AG08395 (cell line): ENCODE measurements at places on chromosomes 16 and 17.
A peak's percentile ranks its signal among the peaks of the same experiment; 100 is the strongest.

- DNase-seq = no peak
These were observed 337.1 kb downstream of the CNTNAP4 start for GRCh38 chr16:76614269-76614668.

DNA sequence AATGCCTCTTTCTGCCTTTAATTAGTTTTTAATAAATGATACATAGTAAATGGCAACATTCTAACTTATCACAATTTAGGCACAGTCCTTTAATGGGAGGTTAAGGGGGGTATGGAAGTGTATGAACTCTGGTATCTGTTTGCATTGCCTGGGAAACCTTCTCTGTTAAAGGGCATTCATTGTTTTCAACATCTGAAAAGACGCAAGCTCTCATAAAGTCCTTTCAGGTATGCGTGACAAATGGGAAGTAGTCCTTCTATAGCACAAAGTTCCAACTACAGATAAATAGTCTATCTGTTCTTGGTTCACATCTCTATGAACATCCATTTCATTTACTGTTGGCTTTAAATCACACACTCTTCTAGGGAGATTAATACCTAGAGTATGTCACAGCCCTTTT lies 298.0 kb upstream of the PMFBP1 start:
- DNase-seq = no peak

DNA sequence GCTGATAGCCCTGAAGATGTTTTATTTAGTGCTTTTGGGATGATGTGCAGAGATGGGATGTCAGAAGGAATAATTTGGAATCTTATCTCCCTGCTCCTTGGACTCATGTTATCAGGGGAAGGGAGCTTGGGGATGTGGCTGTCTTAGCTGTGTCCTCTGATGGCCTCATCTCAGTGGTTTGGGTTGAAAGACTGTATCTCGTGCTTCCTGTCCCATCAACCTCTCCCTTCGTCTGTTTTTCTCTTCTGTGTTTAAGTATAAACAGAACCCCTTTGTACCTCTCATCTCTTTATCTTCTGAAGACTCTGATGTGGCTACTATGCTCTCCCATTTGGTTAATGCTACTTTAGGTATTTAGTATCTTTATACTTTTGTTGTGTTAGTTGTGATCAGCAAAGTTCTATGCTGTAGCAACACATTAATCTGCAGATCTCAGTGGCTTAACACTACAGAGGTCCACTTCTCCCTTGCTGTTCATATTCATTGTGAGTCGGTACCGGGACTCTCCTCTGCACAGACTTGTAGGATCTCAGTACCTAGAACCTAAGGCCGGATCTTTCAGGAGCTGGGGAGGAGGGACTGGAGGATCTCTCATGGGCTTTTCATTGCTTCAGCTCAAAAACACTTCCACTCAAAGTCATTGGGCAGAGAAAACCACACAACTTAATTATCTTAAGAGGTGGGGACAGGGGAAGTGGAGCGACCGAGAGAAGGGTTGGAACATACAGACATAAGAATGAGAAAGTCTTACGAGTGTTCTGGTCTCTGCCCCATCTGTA lies 28.8 kb downstream of the PRKCA start:
- no peak for DNase-seq

DNA sequence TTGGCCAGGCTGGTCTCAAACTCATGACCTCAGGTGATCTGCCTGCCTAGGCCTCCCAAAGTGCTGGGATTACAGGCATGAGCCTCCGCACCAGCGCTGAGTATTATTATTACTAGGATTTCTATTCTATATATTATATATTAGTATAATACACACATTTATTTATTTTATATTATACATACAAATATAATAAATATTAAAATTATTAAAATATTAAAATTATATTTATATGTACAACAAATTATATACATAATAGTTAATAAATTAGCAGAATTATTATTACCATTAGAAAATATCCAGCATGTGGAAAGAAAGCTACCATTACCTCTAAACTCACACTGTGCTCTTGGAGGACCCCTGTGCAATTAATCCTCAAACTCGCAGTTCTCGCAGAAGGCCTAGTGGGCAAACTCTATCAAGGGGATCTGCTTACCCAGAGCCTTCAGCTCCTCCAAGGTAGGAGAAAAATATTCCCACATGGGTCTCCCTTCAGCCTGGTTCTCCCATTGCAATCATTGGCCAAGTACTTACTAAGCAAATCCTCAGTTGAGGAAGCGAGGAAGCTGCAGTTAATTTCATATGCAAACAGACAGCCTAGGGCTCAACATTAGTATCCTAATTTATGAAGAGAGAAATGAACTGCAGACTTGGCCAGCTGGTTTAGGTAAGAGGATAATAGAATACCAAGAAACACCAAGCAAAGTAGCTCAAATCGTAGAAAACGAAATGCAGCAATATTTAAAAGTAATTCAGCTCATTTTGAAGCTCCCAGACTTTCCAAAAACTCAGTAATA lies 241.4 kb upstream of the IRX5 start:
- no peak for DNase-seq

DNA sequence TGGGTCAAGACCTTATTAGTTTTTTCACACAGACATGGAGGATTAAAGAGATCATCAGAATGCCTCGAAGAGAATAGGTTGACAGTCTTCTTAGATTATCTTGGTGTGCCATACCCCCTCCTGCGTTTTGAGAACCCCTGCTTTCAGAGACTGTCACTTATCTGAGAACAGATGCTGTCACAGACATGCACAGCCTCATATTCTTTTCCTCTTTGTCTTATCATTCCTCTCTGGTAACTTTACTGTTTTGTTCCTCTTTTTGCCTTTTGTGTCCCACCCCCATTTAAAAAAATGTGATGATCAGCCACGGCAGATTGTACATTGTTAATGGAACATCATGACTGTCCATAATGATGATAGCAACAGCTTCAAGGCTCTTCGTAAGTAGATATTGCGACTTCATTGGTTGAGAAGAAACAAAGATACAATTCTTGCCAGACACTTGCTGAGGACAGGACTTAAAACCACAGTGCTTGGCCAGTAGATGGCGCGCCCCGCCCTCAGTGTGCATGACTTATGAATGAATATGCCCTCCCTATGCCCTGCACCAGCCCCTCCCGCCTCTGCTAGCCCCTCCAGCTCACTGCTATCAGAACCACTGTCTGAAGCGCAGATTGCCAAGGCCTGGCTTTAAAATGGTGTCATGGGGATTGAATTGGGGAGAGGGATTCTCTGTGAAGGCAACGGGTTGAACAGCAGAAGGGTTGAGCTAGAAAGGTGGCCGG lies 2.6 kb upstream of the PITPNC1 start:
- peak; percentile 78 for DNase-seq

- DNase-seq = no peak
These were observed 50.7 kb downstream of the SLC5A11 start for GRCh38 chr16:24896439-24896838.

GRCh38 chr17:63774969-63775265 lies 947 bp downstream of the DDX42 start:
- DNase-seq = no peak

DNA sequence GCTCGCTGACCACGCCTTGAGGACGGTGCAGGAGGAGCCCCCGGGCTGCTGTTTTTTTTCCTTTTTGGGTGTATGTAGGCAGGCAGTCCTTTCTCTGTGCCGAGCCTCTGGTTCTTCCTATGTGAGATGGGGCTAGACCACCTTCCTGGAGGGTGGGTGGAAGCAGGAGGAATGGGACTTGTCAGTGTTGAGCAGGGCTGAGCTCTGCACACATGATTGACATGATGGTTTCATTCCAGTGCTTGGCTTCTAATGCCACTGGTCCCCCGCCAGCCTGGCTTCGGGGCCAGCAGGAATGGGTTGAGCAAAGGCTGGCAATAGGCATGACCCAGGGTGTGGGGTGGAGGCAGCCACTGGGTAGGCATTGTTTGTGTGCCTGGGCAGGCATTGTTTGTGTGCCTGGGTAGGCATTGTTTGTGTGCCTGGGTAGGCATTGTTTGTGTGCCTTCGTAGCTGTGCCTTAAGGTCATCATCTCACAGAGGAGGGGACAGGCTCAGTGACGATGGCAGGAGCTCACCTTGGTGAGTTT lies 14.2 kb upstream of the ADCY7 start:
- no peak for DNase-seq

DNA sequence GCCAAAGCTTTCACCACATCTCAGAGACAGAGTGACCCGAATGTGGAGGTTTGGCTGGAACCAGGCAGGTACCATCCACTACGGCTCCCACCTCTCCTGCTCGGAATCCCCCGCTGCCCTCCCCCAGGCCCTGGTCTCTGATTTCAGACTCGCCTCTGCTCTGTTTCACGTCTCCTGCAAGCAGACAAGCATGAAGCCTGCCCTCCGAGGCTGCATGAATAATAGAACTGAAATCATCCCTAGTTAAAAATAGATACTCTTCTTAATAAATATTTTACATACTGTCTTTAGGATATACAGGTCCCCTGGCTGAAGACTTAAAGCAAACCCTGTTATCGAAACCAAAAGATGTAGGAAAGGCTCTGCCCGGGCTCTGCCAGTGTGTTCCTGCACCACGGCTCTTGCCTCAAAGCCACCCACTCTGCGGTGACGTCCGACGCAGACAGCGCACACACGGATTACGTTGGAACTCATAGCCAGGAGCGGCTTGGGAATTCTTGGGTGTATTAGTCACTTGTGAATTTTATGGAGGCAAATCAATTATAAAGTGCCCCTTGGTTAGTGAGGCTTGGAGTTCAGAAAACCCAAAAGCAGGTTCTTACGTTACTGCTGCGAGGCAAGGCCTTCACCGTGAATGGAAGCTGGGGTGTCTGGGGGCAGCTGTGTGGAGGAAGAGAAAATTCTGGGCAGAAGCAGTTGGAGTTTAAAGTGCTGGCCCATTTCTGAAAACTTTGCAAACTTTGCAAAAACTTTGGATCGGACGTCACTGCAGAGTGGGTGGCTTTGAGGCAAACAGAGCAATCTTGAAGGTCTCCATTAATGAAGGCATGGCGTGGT lies 25.6 kb upstream of the NPTX1 start:
- no peak for DNase-seq

GRCh38 chr17:82050761-82051641 lies 610 bp downstream of the RFNG start:
- peak; percentile 39 for DNase-seq

- DNase-seq = no peak
These were observed 2.4 kb upstream of the ITGAX start for GRCh38 chr16:31352376-31353115.

GRCh38 chr17:29031488-29031887 lies 11.5 kb upstream of the PIPOX start:
- DNase-seq = no peak

- DNase-seq = peak; percentile 14
These were observed 36.8 kb downstream of the CPD start for GRCh38 chr17:30415491-30415890.

- DNase-seq = no peak
These were observed 2.2 kb upstream of the SMTNL2 start for GRCh38 chr17:4582101-4582501.

GRCh38 chr16:4664538-4665418 lies 28.6 kb upstream of the NUDT16L1 start:
- no peak for DNase-seq

DNA sequence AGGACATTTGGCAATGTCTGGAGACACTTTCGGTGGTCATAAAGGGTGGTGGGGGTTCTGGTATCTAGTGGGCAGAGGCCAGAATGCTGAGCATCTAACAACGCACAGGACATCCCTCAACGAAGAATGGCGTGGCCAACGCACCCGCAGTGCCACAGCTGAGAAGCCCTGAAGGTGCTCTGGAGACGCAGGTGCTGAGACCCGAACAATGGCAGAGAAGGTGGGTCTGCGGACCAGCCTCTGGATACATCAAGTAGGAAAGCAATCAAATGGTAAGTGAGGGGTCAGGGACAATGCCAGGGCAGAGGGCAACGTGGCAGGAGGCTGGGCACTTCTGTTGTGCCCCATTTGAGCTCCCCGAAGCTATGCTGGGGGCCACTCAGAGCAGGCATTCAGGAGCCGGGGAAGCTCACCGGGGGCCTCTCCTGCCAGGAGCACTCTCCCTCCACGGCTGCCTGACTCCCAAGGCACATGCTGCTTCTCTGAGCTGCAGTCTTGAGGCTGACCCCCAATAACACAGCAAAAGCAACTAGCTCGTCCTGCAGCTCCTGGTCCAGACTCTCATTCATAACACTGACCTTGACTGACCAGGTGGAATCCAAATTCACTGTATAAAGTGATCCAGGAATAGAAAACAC lies 26.0 kb downstream of the SPHK1 start:
- no peak for DNase-seq

DNA sequence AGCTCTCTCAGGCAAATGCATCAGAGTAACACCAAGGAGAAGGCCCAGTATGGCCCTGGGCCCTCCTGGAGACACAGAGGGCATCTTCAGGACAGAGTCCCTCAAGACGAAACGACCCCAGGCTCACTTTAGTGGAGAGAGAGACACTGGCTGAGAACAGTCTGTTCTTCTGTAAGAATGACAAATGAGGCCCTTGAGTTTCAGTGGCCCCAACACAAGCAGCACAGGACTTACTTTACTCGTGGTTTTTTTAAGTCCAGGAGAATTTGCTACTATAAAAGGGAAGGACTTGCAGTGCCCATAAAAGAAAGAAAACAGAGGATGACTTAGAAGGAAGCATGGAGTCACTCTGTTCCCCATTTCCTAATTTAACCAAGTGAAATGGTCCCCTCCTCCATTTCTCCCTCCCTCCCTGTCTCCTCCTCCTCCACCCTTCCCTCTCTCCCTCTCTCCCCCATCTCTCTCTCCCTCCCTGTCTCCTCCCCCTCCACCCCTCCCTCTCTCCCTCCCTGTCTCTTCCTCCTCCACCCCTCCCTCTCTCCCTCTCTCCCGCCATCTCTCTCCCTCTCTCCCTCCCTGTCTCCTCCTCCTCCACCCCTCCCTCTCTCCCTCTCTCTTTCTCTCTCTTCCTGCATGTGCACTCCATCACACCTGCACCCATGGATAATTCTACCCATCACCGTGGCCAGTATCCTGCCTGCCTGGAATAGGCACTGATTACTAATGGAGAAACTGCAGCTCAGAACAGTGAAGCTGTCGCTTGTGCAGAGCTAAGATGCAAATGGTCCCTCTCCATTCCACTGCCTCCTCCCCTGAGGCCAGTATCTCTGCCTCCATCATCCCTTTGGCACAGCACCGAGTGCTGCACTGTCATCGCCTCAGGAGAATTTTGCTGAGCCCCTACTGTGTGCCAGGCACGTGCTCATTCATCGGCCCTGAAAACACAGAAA lies 47.3 kb upstream of the RBFOX3 start:
- no peak for DNase-seq

DNA sequence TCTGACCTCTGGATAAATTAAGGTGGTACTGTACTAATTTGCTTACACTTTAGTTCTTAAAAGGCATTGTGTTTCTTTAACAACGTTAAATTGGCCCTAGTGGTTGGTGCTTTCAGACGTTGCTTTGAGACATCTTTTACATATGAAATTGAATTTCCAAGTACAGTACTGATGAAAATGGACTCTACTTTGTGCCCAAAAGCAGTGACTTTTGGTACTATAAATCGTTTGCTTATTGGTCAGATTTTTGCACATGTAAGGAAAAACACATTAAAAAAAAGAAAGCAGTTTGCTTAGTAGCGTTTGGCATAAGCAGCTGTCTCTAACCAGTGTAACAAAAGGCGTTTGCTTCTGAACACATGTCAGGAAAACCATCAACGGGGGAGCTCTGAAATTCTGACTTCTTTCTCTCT lies 139.6 kb downstream of the CDK5R1 start:
- DNase-seq = no peak
